ENCODE measurements at places on chromosomes 11 and 22. TPM values are rescaled to one million over a fixed set of nuclear protein-coding genes. Genes with fewer than 3 reads are reported as not detected.
A peak's percentile ranks its signal among the peaks of the same experiment; 100 is the strongest.

- DNase-seq: no peak
Measured at GRCh38 chr11:87453531-87454089, 415.9 kb downstream of the TMEM135 start.

- DNase-seq: no peak
Measured at GRCh38 chr22:28369854-28370253, 309.8 kb downstream of the TTC28 start.

- no peak for DNase-seq
Measured at GRCh38 chr11:132898021-132898420, 634.3 kb downstream of the OPCML start.

DNA sequence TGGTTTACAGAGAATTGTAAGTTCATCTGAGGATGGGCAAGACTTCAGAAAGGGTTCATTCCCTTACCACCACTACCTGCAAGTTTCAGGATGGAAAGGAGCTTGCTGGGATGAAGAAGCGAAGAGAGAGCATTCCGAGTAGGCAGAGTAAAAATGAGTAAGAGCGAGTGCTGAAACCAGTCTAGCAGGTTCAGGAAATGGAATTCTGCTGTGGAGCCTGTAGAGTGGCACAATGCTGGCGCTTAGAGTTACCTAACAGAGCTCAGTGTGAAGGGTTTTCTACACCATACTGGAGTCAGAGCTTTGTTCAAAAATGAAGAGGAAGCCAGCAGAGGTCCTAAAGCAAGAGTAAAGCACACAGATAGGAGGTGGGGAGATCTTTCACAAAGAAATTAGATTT lies 179.2 kb upstream of the ZC3H12C start:
- DNase-seq: no peak

Gene HORMAD2
- 0.86 TPM for polyA plus RNA-seq

Gene TMEM41B
- 38.6 TPM for polyA plus RNA-seq

- DNase-seq: no peak
Measured at GRCh38 chr11:34052608-34053160, 1.2 kb downstream of the CAPRIN1 start.

Gene GDPD5
- 34.1 TPM for polyA plus RNA-seq

DNA sequence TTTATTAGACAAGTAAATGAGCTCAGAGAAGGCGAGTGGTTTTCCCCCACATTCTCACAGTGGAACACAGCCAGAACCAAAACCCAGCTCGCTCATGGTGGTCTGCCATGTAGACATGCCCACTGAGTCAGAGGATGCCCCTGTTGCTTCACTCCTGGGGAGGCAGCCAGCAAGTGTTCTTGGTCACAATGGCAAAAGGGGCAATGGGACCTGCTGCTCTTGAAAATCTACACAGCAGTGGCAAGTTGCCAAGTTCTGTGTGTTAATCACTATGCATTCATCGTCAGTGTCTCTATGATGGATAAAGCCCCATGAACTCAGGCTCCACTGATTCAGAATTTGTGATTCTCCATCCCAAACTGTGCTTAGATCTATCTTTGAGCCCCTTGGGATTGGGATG lies 64.7 kb upstream of the TBCEL start:
- DNase-seq: peak; percentile 22

DNA sequence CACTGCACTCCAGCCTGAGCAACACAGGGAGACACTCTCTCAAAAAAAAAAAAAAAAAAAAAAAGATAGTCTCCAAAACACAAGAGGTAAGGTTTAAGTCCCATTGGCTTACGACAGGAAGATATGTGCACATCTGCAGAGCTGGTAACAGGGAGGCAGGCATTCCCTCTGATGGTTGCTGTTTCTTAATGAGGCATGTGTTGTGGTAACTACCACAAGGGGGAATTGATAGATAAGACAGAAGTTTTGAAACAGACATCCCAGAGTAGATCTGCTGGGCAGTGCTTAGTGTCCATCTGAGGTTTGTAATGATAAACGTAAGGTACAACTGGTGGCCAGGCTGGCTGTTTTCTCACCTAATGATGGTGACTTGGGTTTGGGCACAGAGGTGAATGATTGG lies 4.7 kb downstream of the EIF1AD start:
- no peak for DNase-seq

GRCh38 chr11:330307-330693 lies 9.6 kb upstream of the IFITM3 start:
- DNase-seq: no peak

- peak; percentile 50 for DNase-seq
Measured at GRCh38 chr11:62832336-62833234, at the start of gene TEX54. Gene TEX54, minus strand, starts transcription at chr11:62832841.

DNA sequence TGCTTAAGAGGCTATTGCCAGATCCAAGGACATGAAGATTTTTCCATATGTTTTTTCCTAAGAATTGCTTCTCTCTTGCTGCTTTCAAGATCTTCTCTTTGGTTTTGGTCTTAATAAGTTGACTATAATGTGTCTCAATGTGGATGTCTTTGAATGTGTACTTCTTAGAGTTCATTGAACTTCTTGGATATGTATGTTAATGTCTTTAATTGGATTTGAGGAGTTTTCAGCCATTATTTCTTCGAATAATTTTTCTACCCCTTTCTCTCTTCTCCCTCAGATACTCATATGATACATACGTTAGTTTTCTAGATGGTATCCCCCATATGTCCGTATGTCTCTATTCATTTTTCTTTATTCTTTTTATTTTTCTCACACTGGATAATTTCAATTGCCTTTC lies 13.2 kb downstream of the CABIN1 start:
- no peak for DNase-seq

Gene CCDC88B
- 8.3 TPM for polyA plus RNA-seq

- DNase-seq: peak; percentile 27
Measured at GRCh38 chr11:75768112-75768908, at the start of gene DGAT2. Gene DGAT2, plus strand, starts transcription at chr11:75768778. Its CDS starts 214 bp downstream, at chr11:75768992.

DNA sequence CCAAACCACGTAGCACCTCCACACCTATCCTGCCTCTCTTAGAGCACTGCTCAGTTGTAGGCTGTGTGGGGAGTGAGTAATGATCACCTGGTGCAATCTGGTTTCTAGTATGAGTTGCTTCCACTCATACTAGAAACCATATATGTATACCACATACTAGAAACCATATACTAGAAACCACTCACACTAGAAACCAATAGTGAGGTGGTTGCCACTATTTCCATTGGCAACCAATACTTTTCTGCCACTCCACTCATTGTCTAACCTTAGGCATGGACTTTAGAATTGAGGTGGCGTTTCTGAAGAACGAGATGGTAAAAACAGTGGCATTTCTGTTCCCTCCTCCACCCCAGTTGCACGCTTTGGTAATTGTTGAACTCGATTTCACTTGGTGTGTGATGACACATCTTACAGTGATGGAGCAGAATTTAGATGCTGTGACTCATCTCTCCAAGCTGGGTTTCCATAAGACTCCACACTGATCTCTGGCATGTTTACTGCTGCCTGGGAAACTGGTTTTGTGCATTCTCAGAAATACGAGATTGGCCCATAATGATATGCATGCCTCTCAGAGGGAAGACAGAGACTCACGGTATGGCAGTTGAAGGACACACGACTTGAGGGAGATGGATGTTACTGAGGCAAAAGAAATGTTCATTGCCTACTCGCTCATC lies 82.9 kb downstream of the KIRREL3 start:
- no peak for DNase-seq

DNA sequence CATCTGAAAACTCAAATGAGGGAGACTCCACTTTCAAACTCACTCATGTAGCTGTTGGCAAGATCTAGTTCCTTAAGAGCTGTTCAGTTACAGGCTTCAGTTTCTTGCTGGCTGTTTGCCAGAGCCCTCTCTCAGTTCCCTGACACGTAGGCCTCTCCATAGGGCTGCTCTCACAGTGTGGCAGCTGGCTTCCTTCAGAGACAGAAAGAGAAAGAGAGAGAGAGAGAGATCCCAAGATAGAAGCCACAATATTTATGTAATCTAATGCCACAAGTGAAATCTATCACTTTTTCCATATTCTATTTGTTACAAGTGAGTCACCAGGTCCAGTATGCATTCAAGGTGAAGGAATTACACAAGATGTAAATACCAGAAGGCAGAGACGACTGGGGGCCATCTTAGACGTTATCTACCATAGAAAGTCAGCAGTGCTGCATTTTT lies 168.8 kb downstream of the RCN1 start:
- DNase-seq: peak; percentile 43

GRCh38 chr22:39898997-39899396 lies 1.9 kb upstream of the GRAP2 start:
- peak; percentile 44 for DNase-seq

DNA sequence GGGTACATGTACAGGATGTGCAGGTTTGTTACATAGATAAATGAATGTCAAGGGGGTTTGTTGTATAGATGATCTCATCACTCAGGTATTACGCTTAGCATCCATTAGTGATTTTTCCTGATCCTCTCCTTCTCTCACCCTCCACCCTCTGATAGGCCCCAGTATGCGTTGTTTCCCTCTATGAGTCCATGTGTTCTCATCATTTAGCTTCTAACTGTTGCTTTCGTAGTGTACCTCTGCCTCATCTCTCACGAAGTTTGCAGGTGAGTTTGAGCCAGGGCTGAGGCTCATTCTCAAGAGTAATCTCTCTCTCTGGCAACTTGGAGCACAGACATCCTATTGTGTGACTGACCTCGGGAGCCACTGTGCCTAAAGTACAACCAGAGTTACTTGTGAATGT lies 4.7 kb upstream of the HBE1 start:
- no peak for DNase-seq

GRCh38 chr11:86625981-86626380 lies 46.4 kb downstream of the ME3 start:
- DNase-seq: no peak

DNA sequence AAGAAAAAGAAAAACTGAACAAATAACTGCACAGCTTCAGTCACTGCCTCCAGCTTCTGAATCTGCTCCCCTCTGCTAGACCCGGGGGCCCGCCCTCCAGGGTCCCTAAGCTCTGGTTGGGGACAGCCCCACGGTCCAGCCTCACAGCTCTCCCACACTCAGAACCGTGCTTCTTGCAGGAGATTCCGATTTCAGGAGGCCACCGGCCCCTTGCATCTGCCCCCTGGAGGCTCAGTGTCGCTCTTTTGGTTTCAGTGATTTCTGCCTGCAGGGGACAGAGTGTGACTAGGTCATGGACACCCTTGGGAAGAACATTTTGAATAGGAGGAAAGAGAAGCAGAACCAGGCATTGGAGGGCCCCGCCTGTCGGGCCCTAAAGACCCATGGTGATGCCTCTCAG lies 23.1 kb upstream of the RPS3 start:
- no peak for DNase-seq

DNA sequence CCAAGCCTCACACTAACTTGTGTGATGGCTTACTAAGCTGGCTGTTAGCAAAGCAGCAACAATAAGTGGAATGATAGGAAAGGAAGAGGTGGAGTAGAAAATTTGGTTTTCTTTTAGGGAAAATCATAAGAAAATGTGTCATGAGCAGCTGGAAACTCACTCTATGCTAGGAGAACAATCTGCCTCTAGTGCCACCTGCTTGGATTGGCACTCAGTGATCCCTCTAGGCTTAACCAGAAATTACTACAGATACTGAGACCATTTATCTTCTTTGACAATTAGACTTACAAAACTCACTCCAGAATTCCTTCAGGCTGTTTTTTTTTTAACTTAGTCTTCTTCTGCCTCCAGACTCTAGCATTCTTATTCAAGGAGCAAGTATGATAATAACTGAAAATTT lies 117.3 kb downstream of the CD44 start:
- DNase-seq: no peak

- DNase-seq: no peak
Measured at GRCh38 chr11:1054143-1055108, 17.9 kb upstream of the MUC6 start.

- DNase-seq: no peak
Measured at GRCh38 chr22:30228509-30229359, 17.8 kb downstream of the LIF start.

DNA sequence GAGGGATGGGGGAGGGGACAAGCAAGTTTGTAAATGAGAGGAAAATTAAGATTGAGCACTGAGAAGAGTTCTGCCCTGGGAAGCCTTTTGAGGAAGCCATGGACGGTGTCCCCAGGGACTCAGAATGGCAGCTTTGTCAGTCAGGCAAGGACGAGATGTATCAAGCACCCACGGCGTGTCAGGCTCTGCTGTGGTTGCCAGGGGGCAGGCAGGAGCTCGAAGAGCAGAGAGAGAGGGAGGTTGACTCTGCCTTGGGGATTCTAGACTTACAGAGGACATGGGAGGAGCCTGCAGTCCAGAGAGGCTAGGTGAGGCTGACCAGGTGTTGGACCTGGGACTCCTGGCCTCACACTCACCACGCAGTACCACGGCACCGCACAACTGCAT lies 29.1 kb upstream of the SYT7 start:
- no peak for DNase-seq

Gene IGLL1
- not detected for polyA plus RNA-seq

- DNase-seq: no peak
Measured at GRCh38 chr11:92340839-92341238, 116.2 kb downstream of the FAT3 start.

Data from spinal cord (tissue), 10 donors.